ENCODE measurements at places on chromosomes 5 and 9. TPM values are rescaled to one million over a fixed set of nuclear protein-coding genes. Genes with fewer than 3 reads are reported as not detected.

GRCh38 chr5:111016801-111017200 lies 54.7 kb upstream of the TSLP start:
- H3K36me3 ChIP-seq: no peaks in the 10 kb centered on the region
- H3K4me3 ChIP-seq: no peak overlapping the region
- no peaks in the 10 kb centered on the region for H3K4me1 ChIP-seq
- DNase-seq: no peak
- H3K27ac ChIP-seq: no peak overlapping the region
- no peaks in the 10 kb centered on the region for H3K27me3 ChIP-seq

DNA sequence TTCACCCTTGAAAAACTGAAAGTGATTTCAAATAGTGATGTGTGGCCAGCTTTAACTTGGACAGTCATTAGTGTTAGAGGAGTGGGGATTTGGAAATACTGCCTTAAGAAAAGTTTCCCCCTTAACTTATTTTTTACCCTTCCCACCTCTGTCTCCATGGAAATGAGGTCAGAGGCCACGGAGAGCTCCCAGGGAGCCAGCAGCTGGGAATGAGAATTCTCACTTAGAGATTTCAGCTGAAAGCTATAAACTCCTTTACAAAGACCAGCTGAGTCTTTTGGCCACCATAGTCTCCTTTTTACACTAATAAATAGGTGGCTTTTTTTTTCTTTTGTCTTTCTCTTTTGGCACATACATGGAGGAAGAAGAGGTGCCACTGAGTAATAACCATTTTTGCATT lies 45.7 kb upstream of the PIK3R1 start:
- no peak overlapping the region for H3K4me3 ChIP-seq
- H3K36me3 ChIP-seq: no peaks in the 10 kb centered on the region
- no peaks in the 10 kb centered on the region for H3K4me1 ChIP-seq
- H3K27ac ChIP-seq: no peak overlapping the region
- DNase-seq: no peak

DNA sequence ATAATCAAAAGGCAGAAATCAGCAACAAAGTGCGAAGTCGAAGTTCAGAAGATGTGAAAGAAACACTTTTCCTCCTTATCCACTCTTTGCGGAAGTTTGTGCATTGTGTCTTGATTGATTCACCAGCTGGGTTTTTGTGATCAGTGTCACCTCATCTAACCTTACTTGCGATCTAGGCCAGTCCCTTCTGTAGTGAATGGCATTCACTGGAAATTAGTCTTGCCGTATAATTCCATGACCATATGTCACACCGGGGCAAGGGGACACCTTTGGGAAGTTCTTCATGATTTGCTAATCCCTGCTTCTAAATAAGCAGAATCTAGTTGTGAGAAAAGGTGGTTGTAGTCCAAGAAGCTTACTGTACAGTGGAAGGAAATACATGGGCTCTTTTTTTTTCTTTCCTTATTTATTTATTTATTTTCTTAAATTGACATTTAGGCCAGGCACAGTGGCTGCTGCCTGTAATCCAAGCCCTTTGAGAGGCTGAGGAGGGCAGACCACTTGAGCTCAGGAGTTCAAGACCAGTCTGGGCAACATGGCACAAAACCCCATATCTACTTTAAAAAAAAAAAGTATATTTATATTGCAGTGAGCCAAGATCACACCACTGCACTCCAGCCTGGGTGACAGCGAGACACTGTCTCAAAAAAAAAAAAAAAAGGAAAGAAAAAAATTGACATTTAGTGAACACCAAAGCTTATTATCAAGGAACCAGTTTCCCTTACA lies 7.8 kb downstream of the RAI14 start:
- no peaks in the 10 kb centered on the region for H3K36me3 ChIP-seq
- H3K27ac ChIP-seq: no peak overlapping the region
- no peak for DNase-seq
- no peaks in the 10 kb centered on the region for H3K27me3 ChIP-seq

DNA sequence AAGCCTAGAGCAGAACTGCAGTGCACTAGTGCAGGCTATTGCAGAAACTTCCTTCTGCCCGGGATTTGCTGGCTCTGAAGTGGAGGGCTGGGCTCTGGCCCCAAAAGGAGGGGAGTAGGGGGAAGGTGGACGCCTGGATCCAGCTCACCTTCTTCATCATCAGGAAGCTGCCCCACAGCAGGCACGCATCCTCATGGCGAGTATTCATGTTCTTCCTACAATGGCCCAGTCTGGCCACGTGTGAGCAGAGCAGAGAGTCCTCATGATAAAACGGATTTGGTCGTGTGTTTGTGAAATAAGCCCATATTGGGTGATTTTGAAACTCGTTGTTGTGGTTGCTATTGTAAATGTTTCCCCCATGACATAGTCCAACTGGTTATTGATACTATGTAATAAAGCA lies 8.2 kb upstream of the GLIPR2 start:
- H3K27me3 ChIP-seq: no peaks in the 10 kb centered on the region
- peaks cover 15% of the 10 kb centered on the region for H3K4me1 ChIP-seq
- H3K36me3 ChIP-seq: no peaks in the 10 kb centered on the region
- H3K4me3 ChIP-seq: no peak overlapping the region
- H3K27ac ChIP-seq: no peak overlapping the region
- no peak for DNase-seq

DNA sequence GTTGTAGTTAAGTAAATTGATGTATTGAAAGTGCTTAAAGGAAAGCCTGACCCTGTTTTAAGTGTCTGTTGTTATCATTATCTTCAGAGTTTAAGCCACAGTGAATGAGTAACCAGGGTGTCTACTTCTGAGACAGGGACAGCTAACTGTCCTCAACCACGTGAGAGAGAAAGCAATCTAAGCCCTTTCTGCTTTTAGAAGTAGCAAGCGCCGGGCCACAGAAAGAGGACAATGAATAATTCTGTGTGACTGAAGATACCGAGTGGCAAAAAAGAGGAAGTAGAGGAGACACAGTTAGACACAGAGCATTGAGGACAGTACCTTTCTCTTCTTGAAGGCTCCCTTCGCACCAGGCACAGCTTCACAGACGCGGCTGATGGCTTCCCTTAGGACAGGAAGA lies 86.3 kb downstream of the S1PR3 start:
- H3K36me3 ChIP-seq: no peaks in the 10 kb centered on the region
- H3K27ac ChIP-seq: no peak overlapping the region
- H3K4me3 ChIP-seq: no peak overlapping the region

DNA sequence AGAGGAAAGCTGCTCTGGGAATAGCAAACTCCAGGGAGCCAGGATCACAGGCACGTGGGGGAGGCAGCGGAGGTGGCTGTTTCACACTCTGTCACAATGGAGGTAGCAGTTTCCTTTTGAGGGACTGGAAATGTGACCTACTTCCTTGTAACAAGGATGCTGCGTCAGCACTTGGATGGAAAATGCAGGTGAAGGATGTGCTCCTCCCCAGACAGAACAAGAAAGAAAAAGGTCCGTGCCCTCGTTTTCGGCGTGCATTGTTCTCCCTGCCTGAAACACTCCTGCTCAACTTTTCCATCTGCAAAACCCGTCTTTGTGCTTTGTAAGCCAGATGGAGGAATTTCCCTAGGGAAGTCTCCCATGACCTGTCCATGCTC lies 55.1 kb upstream of the SH3PXD2B start:
- no peak overlapping the region for H3K4me3 ChIP-seq
- DNase-seq: no peak
- H3K27ac ChIP-seq: no peak overlapping the region
- H3K27me3 ChIP-seq: no peaks in the 10 kb centered on the region
- H3K4me1 ChIP-seq: no peaks in the 10 kb centered on the region

- H3K27ac ChIP-seq: no peak overlapping the region
- DNase-seq: no peak
- no peaks in the 10 kb centered on the region for H3K36me3 ChIP-seq
- H3K4me3 ChIP-seq: no peak overlapping the region
- peaks cover 13% of the 10 kb centered on the region for H3K4me1 ChIP-seq
- no peaks in the 10 kb centered on the region for H3K27me3 ChIP-seq
Measured at GRCh38 chr5:75234251-75234650, 2.4 kb downstream of the ANKRD31 start.

DNA sequence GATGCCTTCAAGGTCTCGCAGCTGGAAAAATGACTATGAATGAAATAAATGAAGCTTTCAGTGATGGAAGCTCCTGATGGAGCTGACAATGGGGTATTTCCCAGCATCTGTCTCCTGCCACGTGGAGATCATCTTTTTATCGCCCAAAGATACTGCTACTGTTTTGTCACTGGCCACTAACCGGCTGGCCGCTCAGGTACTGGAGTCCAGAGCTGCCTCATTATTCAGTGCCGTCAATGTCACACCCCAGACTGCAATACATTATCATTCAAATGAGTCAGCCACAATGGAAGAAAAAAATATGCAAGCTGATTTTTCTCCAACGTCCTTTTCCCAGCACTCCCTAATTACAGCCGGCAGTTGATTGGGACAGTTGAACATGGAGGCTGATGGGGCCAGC lies 280.4 kb downstream of the ZSWIM6 start:
- no peak for DNase-seq
- no peaks in the 10 kb centered on the region for H3K36me3 ChIP-seq
- H3K4me3 ChIP-seq: no peak overlapping the region
- H3K27ac ChIP-seq: no peak overlapping the region
- no peaks in the 10 kb centered on the region for H3K27me3 ChIP-seq

GRCh38 chr5:22596404-22596970 lies 256.7 kb downstream of the CDH12 start:
- no peaks in the 10 kb centered on the region for H3K4me1 ChIP-seq
- no peaks in the 10 kb centered on the region for H3K27me3 ChIP-seq
- no peak overlapping the region for H3K27ac ChIP-seq
- H3K36me3 ChIP-seq: no peaks in the 10 kb centered on the region
- DNase-seq: no peak
- H3K4me3 ChIP-seq: no peak overlapping the region

DNA sequence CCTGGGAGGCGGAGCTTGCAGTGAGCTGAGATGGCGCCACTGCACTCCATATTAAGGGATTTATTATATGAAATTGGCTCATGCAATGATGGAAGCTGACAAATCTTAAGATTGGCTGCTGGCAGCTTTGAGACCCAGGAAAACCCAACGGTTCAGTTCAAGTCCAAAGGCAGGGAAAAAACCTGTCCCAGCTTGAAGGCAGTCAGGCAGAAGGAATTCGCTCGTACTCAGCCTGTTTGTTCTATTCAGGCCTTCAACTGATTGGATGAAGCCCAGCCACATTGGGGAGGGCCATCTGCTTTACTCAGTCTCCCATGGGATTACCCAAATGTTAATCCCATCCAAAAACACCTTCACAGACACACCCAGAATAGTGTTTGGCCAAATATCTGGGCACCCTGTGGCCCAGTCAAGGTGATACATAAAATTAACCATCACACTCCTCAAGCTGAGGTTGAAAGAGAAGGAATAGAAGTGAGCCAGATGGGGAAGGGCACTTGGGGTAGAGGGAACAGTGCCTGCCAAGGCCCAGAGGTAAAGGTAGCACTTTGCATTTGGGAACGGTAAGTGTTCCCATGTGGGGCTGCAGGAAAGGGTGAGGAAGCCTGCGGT lies 8.5 kb upstream of the ORM1 start:
- no peak overlapping the region for H3K4me3 ChIP-seq
- no peaks in the 10 kb centered on the region for H3K4me1 ChIP-seq
- no peaks in the 10 kb centered on the region for H3K36me3 ChIP-seq
- no peaks in the 10 kb centered on the region for H3K27me3 ChIP-seq

The LHX3 gene
- total RNA-seq: not detected

The MTREX gene
- 109 TPM for total RNA-seq

Data from CD8-positive, alpha-beta memory T cell (primary cell).